Stimulated activated CD4-positive, alpha-beta T cell treated with anti-CD3 and anti-CD28 coated beads, Interleukin-15, amount 100 ng/mL, for 24 hours (primary cell): ENCODE measurements at places on chromosomes 3 and 15.

- DNase-seq = no peak
Observed at GRCh38 chr3:142235690-142236089, 10.3 kb upstream of the GK5 start.

GRCh38 chr3:114635878-114636277 lies 342.1 kb downstream of the TIGIT start:
- no peak for DNase-seq

- DNase-seq = no peak
Observed at GRCh38 chr3:56219894-56220805, 248.1 kb downstream of the ERC2 start.

DNA sequence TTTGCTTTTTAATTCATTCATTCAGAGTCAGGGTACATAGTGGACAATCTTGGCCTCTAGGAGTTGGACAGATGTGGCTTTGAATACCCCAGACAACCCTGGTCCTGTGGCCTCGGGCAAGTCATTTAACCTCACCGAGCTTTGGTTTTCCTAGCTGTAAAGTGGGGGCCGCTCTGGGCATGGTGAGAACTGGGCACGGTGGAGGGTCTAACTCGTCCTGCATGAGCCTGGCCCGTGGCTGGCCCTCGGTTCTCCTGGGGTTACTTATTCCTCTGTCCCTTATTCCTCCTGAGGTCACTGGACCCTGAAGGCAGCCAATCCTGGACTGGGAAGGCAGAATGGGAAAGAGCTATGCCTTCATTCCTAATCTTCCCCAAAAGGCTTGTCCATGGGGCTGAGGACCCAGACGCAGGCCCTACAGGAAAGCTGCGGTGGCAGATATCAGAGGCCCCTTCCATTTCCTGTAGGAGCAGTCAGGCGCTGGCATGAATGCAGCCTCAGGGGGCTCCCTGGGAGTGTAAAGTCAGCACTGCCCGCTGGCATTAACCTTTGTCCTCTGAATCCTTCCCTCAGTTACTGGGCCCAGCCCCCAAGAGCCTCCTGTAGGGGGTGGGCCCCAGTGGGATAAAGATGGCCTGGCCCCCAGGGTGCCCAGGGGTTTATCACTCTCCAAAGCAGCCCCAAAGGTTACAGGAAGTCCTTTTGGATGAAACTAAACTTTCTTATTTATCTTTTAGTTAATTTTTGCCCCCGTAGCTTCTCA lies 17.9 kb upstream of the SEC13 start:
- no peak for DNase-seq

DNA sequence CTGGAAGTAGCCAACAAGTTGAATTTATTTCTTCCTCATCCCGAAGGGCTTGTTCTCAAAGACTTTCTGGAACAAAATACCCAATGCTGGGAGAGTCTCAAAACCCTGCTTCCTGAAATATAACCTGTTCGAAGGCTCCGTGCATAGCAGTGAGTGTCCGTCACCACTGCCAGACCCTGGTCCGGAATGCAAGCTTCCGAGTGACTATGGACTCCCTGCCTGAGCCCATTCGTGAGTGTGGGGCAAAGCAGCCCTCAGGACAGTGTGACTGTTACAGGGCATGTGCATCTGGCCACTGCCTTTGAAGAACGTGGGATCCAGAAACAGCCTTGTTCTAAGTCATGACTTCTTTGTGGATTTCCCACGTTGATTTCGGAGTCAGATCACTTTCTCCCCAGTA lies 214.5 kb upstream of the IGF1R start:
- DNase-seq = no peak

DNA sequence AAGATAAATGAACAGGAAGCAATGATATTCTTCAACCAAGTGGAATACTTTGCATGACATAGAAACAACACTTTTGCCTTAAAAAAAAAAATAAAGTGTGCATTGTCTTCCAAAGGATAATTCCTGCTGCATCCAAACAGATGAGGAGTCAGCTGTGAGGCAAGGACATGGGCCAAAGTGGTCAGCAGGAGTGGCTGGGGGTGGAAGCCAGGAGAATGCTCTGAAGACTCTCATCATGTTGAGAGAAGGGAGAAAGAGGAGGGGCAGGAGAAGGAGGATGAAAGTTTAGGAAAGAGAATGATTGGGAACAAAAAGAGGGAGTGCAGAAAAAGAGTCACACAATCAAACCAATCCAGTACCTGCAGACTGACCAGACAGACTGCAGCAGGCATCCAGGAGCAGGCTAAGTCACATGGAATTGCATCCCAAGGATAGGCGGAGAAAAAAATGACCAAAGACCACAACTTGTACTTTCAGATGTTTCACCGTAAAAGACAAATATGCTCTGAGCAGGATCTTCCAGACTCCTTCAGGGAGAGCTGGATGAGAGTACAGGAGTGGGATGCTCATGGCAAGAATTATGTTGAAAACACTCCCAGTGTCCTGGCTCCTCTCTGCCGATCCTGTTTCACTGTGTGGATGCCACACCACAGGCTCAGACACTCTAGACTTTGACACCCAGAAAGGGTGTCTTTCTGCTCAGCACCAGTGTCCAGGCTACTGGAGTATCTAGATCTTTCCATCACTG lies 11.9 kb downstream of the ABI3BP start:
- DNase-seq = no peak

DNA sequence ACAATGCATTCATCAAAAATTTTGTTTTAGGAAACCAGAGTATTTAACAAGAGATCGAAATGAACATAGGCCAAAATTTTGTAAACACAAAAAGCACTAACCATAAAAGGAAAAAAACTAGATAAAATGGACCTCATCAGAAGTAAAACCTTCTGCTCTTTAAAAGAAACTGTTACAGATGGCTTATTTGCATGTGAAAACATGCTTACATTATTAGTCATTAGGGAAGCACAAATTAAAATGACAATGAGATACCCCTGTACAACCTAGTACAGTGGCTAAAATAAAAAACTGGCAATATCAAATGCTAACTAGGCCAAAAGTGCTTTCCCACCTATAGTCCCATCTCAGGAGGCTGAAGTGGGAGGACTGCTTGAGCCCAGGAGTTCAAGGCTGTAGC lies 19.3 kb downstream of the UBR1 start:
- no peak for DNase-seq

DNA sequence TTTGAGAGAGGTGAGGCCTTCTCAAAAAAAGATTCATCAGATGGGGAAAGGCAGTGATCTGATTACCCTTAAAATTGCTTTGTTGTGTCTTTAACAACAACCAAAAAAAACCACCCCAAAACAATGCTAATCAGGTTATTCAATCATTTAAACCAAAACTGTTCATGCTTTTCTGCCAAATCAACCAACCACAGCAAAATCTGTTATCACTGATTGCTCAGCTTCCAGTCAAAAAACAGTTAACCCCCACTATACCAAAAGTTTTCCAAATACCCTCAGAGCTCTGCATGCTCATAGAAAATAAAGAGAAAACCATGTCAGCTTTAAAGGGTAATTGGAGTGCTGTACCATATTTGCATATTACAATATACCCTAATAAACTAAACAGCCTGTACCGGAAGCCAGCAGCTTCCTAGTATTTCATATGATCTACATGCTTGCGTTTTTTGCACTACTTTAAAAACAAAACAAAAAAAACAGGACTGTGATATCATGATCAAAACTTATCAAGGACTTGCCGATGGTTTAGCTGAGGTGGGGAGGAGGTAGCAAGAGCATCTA lies 22.8 kb downstream of the SATB1 start:
- no peak for DNase-seq

GRCh38 chr3:129622226-129622874 lies 15.9 kb upstream of the PLXND1 start:
- no peak for DNase-seq

- no peak for DNase-seq
Observed at GRCh38 chr3:10011631-10012030, 14.6 kb upstream of the FANCD2 start.
